ENCODE measurements at places on chromosomes 1 and 21. TPM values are rescaled to one million over a fixed set of nuclear protein-coding genes. Genes with fewer than 3 reads are reported as not detected.
A peak's percentile ranks its signal among the peaks of the same experiment; 100 is the strongest.

GRCh38 chr1:111938536-111938935, 50.9 kb downstream of the KCND3 start:
- no peak for DNase-seq

- no peak for DNase-seq
Measured at GRCh38 chr1:59605761-59606160, 209.0 kb upstream of the HOOK1 start.

DNA sequence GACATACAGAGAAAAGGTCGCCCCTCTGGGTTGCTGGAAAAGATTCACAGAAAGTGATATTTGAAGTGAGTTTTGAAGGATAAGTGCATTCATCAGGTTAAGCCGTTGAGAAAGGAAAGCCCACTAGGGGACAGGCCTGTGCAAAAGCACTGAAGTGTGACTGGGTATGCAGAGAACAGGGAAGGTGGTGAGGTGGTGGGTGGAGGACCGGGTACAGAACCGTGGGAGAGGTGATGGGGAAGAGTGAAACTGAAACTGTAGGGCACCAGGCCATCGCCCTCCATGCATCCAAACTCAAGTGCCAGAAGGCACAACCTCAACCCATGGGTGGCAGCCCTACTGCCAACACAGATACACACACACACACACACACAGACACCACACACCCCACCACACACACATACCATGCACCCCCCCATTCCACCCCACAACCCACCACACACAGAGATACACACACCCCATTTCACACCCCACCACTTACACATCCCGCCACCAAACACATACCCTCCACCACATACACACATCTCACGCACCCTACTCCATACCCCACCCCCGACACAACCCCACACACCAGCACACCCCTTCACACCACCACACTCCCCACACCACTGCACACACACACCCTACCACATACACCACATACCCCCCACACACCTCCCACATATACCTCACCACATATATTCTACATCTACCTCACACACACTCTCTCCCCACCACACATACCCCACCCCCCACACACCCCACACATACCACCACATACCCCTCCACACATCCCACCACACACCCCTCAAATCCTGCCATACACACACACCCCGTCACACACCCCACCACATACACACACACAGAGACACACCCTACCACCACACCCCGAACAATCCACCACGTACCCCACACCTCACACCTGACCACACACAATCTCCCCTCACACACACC, 59.0 kb downstream of the TSEN15 start:
- DNase-seq: no peak

GRCh38 chr1:234938135-234938534, 190.5 kb downstream of the TOMM20 start:
- no peak for DNase-seq

DNA sequence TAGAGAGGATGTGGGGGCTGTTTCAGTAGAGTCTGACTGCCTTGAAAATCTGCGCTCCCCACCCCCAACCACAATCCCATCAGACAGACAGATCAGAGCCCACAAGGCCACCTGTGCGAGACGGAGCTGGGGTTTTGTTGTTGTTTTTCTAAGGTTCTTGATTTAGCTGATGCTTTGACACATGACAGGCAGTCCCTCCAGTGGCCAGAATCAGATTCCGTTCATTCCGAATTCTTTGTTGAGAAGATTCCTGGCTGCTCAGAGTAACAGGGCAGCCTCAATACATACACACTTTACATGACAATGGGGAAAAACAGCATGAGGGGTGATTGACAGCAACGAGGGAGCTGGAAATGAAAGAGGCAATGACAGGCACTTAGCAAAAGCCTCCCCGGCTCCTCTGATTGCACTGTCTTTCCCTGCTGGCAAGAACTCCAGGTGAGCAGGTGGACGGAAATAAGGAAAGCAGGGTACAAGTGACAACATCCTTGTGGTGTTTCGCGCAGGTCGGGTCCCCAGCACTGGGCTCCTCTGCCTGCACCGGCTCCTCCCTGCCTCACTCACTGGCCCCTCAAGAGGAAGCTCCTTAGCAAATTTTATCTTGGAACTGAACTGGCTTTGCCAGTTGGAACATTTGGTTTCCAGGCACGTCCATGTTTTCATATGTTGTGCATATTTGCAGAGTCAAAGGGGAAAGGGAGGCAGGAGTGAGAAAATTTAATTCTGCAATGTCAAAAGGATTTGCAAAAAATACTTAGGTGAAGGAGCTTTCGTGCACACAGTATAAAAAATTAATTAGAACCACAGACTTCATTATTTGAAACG, 148.7 kb downstream of the PGBD5 start:
- no peak for DNase-seq

The ZNF697 gene
- 3.2 TPM for total RNA-seq

DNA sequence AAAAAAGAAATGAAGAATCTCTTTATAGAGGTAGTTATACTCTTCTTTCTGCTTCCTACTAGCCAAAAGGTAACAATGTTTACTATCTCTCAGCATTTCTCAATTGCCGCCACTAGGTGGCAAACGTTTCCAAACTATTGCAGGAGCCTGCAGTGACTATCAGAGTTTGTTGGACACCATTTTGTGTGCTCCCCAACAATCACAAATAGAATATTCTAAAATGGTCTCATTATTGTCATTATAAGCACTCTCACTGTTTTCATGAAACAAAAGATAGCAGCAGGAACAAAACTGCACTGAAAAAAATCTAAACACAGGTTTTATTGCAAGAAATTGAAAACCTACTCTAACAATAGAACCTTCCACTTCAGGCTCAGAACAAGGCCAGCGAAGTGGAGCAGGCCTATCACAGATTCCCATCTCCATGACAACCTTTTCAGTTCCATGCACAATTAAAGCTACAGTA, 83.9 kb upstream of the PLPPR4 start:
- DNase-seq: peak; percentile 80

The TENT5C gene
- total RNA-seq: 40.7 TPM

The FMOD gene
- total RNA-seq: 49.3 TPM

The ZNF496 gene
- total RNA-seq: 15.6 TPM

DNA sequence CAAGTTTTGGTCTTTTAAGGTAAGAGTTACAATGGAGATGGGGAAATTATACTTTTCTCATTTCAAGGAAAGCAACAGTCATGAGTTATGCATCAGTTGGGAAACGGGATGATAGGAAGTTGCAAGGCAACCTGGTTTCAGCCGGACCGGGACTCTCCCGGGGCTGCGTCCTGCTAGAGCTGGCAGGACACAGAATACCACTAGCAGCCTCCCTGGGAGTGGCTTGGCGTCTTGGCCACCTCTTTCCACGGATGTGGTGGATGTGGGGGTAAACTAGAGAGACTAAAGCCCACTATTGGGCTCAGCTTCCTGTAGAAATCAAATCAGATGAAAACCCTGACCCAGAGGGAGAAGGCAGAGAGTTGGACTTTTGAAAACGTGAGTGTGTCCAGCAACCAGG, 71.9 kb downstream of the ADARB1 start:
- DNase-seq: no peak

The PLEKHO1 gene
- total RNA-seq: 30.8 TPM

The FMN2 gene
- 3.0 TPM for total RNA-seq

DNA sequence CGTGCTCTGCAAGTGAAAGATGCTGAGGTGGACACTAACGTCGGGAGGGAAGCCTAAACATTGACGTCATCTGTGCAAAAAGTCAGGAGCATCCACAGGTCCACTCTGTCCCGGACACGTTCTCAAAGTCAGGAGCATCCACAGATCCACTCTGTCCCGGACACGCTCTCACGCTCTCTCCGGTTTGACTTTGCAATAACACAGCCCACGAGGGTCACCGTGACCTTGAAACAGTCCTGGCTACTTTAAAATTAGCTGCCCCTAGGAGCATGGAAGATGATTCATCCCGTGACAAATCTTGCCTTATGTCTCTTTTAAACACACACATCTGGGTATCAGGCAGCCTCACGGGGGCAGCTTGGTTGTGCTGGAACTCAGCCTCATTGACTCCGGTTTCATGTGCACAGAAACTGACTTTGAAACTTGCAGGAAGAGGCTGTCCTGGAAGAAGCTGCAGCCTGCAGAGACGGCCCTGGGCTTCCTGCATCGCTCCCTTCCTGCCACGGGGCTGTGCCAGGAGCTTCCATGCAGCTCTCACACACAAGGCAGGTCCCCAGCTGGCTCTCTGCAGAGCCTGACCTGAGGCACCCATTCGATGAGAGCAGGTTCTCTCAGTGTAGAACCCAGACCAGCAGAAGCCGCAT, 18.1 kb upstream of the COL18A1 start:
- DNase-seq: no peak

The KPRP gene
- total RNA-seq: not detected

DNA sequence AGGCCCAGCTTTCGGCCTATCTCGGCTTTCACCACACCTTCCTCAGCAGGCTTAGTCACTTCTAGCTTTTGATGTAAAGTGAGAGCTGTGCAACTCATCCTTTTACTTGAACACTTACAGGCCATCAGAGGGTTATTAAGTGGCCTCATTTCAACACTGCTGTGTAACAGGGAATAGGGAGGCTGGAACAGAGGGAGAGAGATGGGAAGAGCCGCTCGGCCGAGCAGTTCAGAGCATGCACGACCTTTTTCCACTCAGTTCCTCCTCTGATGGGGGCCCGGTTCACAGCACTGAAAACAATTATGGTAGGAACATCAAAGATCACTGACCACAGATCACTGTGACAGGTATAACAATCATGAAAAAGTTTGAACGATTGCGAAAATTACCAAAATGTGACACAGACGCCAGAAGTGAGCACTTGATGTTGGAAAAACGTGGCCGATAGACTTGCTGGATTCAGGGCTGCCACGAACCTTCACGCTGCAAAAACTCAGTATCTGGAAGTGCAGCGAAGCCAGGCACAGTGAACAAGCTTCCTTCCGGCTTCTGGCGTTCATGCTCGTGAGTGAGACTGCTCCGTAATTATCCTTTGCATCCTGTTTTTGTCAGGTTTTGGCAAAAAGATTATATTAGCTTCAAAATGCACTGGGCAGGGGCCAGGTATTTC, 28.6 kb downstream of the AGPAT3 start:
- DNase-seq: no peak

The UBXN10 gene
- 3.3 TPM for total RNA-seq

GRCh38 chr1:229031481-229032341, 239.2 kb upstream of the RAB4A start:
- no peak for DNase-seq

DNA sequence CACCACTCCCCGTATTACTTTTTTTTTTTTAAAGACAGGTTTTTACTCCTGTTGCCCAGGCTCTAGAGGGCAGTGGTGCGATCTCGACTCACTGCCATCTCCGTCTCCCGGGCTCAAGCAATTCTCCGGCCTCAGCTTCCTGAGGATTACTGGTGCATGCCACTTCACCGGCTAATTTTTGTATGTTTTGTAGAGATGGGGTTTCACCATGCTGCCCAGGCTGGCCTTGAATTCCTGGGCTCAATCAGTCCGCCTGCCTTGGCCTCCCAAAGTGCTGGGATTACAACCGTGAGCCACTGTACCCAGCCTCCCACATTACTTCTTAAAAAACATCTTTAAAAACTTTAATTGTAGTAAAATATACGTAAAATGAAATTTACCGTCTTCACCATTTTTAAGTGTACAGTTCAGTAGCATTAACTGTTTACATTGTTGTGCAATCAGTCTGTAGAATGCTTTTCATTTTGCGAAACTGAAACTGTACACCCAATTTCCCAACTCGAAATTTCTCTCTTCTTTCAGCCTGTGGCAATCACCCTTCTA, 77.0 kb downstream of the ZMYM4 start:
- no peak for DNase-seq

GRCh38 chr21:28135646-28136045, 857.0 kb downstream of the LTN1 start:
- no peak for DNase-seq

The SLC25A34 gene
- total RNA-seq: 16.0 TPM

The TMEM52 gene
- total RNA-seq: 3.5 TPM

DNA sequence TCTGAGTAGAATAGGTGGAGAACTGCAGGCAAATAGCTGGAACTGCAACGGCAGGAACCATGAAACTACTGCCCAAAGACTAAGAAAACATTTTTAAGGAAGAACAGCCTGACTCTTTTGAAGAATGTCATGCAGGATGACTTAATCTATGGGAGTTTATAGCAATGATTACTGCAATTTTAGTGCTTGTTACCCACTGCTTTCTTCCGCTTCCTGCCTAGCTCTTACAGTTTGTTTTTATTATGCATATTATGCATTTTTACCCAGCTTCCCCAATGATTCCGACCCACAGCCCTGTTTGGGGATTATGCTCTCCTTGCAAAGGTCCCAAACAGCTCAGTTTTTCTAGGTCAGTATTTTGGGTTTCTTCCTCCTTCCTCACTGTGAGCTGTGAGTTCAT, 71.2 kb downstream of the PCNX2 start:
- DNase-seq: no peak

GRCh38 chr1:27176323-27176722, 21.4 kb upstream of the SLC9A1 start:
- no peak for DNase-seq

GRCh38 chr21:44931137-44931500, 8.7 kb upstream of the SLX9 start:
- no peak for DNase-seq

GRCh38 chr21:14497825-14498224, 48.3 kb downstream of the SAMSN1 start:
- no peak for DNase-seq

GRCh38 chr1:245591346-245592188, 436.8 kb downstream of the KIF26B start:
- no peak for DNase-seq

- no peak for DNase-seq
Measured at GRCh38 chr1:67317803-67318202, 10.1 kb downstream of the IL12RB2 start.

DNA sequence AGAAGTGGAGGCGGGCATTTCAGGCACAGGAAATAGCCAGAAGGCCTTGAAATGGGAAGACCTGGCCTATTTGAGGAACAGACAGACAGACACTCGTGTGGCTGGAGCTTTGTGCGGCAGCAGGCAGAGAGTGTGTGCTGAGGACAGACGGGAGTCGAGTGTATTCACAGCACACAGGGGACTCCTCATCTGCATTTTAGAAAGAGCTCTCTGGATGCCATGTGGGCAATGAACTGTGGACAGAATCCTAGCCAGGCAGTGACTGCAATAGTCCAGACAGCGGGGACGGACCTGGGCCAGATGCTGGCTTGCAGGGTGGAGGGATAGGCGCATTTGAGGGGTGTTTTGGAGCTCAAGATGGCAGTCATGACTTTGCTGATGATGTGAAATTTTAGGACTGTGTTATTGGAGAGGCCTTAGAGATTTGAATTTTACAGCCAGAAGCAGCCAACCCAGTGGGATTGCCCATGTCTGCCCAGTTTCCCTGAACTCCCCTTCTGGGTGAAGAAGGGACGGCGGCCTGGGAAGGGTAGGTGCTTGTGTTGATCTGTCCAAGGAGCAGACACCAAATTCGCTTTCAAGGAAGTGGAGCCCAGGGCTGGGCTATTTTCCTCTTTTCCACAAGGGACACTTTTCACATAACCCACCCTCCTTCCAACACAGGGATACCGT, 43.7 kb downstream of the CHAF1B start:
- DNase-seq: no peak

The OR2G6 gene
- total RNA-seq: not detected

DNA sequence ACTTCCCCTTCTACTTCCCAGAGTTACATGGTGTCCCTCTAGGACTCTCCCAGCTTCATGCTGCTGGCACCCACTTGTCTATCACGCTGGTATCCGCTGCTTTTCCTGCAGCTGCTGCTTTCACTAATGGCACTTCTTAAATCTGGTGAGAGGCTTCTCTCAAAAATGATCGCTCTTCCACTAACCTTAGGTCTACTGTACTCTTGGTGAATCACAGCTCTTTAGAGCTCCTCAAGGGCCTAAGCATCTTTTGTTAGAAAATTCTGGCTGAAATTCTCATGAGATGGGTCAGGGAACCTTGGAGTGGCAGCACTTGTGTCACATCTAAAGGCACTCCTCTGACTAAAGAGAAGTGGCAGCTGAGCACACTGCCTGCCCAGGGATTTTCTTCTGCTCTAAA, 32.1 kb downstream of the ZMYND12 start:
- no peak for DNase-seq
